ENCODE measurements at places on chromosomes 6 and 20.

GRCh38 chr6:150280703-150281102 is 88.1 kb upstream of the IYD start:
- DNase-seq = no peak

DNA sequence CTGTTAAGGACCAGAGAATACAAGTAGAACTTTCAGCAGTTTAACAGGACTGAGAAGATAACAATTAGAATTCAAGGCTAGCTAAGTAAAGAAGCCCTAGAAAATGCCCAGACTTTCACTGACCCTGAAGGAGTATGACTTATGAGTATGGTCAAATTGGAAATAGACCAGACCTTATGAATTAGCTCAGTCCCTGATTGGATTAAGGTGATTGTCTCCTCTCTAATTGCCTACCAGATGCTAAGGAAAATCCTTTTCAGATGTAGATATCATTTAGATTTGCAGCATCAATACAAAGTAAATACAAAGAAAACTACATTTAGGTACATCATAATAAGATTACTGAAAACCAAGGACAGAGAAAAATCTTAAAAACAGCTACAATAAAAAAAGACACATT is 58.9 kb downstream of the CNR1 start:
- DNase-seq = no peak

DNA sequence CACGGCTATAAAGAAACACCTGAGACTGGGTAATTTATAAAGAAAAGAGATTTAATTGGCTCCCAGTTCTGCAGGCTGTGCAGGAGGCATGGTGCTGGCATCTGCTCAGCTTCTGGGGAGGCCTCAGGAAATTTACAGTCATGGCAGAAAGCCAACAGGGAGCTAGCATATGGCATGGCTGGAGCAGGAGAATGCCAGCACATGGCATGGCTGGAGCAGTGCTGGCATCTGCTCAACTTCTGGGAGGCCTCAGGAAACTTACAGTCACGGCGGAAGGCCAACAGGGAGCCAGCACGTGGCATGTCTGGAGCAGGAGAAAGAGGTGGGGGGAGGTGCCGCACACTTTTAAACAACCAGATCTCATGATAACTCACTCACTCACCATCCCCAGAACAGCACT is 32.5 kb upstream of the DACT2 start:
- DNase-seq = no peak

- no peak for DNase-seq
Measured at GRCh38 chr6:6793388-6794250, 205.1 kb downstream of the LY86 start.

DNA sequence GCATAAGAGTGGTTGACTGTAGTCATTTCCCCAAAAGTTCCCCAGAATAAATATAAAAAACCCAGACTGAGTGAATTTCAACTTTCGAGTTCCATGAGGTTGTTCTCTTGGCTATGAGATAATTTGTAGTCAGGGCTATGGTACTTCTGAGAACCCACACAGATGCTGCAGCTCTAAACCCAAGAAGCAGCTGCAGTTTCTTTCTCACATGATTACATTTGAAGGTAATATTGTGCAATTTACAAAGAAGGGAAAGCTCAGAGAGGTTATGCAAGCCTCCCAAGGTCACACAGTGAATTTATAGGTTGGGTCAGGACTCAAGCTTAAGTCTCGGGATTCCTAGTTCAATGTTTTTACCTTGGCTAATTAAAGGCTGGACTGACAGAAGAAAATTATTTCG is 29.7 kb upstream of the CD93 start:
- no peak for DNase-seq

DNA sequence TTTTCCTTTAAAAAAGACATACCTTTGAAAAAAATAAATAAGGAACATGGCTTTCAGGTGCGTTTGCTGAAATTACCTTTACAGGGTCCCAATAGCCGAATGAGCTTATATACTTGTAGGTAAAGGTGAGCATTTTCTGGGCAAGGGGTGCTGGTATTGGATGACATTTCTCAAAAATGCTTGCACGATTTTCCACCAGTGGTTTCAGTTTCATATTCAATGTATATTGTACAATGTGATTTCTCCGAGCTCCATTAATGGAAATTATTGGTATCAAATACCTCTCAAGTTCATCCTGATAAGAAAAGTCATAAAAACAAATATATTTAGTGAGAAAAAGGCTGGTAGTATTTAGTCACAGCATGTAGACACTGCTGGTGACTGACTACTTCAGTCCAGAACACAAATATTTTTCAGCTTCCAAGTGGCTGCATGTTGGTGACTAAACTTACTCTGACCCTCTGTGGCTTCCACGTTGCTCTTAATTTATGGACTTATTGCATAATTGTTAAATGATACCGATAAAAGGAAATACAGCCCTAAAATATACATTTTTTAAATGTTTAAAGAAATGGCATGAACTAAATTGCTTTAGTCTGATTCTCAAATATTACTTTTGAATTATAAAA is 32.9 kb upstream of the ZBTB24 start:
- no peak for DNase-seq

- DNase-seq = no peak
Measured at GRCh38 chr6:53312355-53312754, 36.4 kb downstream of the ELOVL5 start.

DNA sequence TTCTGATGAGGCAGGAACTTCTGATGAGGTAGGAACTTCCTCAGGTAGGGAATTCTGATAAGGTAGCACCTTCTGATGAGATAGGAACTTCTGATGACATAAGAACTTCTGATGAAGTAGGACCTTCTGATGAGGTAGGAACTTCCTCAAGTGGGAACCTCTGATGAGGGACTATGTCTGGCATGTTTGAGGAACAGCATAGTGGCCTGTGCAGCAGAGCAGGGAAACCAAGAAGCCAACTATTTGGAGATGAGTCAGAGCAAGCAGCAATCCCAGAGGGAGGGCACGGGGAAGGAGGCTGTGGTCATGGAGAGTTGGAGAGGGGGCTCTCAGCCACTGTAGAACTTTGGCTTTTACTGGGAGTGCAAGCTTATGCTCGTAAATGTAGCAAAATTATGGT is 132.4 kb downstream of the CFAP61 start:
- no peak for DNase-seq

- no peak for DNase-seq
Measured at GRCh38 chr6:37372116-37372515, 18.3 kb downstream of the RNF8 start.

DNA sequence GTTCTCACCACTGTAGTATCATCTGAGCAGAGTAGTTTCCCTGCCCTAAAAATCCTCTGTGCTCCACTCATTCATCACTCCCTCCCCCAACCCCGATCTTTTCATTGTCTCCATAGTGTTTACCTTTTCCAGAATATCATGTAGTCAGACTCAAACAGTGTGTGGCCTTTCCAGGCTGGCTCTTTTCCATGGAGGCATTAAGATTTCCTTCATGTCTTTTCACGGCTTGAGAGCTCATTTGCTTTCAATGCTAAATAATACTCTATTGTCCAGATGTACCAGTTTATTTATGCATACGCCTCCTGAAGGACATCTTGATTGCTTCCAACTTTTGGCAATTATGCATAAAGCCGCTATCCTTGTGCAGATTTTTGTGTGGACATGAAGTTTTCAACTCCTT is 235.8 kb downstream of the PHACTR1 start:
- no peak for DNase-seq

GRCh38 chr20:51648571-51648947 is 106.0 kb upstream of the NFATC2 start:
- no peak for DNase-seq

DNA sequence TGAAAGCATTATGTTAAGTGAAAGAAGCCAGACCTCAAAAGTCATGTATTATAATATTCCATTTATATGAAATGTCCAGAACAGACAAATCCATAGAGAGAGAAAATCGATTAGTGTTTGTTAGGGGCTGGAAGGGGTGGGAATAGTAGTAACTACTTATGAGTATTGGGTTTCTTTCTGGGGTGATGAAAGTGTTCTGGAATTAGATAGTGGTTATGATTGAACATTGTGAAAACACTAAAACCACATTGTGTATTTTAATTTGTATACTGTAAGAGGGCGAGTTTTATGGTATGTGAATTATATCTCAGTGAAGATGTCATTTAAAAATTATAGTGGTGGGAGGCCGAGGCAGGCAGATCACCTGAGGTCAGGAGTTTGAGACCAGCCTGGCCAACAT is 52.0 kb upstream of the KIF13A start:
- no peak for DNase-seq

- DNase-seq = no peak
Measured at GRCh38 chr6:33077908-33078307, 2.1 kb downstream of the HLA-DPB1 start.

DNA sequence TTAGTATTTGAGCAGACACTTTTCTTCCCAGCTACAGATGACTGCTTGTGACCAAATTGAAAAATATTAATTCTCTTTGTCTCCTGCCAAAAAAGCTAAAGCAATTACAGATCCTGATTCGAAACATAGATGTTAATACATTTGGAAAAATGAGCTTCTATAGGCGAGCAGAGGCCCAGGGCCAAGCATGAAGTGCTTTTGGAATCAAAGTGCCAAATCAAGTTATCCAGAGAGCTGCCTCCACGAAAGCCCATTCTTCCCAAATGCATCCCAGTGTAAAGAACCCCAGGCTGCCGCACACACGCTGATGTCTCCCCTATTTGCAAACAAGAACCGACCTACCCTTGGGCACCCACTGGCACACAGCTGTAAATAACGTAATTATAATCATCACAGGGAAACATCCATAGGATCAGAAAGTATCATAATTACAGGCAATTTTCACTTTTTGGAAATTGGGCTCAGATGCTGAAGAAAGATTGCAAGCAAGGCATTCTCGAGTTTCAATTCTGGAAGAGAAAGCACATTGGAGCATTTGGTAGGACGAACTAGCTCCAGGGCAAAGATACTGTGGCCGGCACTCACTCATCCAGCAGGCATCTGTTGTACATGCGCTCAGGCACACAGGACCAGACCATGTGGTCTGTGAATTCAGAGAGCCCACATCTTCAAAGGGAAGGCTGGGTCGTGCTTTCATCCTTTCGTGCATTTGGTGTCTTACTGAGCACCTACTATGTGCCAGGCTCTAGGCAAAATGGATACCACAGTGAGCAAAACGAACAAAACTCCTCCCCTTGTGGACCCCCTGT is 45.9 kb downstream of the BMP7 start:
- DNase-seq = no peak

- no peak for DNase-seq
Measured at GRCh38 chr20:22623211-22623610, 38.8 kb upstream of the FOXA2 start.

DNA sequence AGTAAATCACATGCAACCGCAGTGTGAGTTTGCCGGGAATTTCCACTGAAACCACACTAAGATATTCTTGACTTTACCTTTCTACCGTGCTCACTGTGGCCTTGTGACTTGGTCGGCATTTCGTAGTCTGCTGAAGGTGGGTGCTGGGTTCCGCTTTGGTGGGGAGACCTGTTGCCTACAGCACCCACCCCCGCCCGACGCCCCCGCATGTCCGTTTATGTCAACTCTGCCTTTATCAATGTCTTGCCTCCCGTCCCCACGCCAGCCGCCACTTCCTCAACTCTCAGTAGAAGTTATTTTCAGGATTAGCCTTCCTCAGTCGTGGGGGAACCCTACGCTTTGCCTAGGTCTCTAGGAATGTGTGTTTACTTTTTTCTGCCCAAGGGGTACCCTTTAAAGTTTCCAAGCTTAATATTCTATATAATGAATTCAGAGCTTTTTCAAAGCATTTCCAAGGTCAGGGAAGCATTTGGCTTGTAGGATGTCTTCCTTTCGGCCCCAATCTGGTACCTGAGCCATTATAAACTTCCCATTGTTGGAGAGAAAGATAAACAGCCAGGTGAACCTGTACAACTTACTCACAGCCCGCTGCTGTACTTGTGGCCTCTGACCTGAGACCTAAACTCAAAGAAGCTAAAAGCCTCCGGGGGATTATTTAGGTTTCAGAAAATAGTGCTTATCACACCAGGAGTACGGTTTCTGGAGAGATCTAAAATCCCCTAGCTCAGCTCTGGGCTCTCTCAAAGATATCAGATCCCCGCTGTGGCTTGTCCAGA is 54.2 kb downstream of the TBC1D7 start:
- peak; percentile 7 for DNase-seq

- no peak for DNase-seq
Measured at GRCh38 chr6:53666271-53666626, 693 bp upstream of the KLHL31 start.

- DNase-seq = no peak
Measured at GRCh38 chr6:131645846-131646245, 8.7 kb downstream of the ENPP3 start.

- DNase-seq = no peak
Measured at GRCh38 chr6:20949138-20949537, 414.9 kb downstream of the CDKAL1 start.

DNA sequence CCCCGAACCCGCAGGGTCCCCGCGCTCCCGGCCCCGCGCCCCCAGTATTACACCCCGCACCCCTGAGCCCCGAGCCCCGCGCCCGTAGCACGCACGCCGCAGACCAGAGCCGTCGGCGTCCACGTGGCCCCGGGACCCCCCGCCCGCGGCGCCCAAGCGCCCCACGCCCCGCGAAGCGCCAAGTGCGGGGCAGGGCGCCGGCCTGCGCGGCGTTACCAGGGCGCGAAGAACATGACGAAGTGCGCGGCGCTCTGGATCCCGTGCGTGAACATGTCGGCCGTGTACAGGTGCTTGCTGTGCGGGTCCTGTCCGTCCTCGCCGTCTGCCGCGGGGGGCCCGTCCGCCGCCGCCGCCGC is 312 bp downstream of the TXNDC5 start:
- DNase-seq = no peak

- DNase-seq = no peak
Measured at GRCh38 chr6:127816643-127817042, 84.2 kb downstream of the THEMIS start.

DNA sequence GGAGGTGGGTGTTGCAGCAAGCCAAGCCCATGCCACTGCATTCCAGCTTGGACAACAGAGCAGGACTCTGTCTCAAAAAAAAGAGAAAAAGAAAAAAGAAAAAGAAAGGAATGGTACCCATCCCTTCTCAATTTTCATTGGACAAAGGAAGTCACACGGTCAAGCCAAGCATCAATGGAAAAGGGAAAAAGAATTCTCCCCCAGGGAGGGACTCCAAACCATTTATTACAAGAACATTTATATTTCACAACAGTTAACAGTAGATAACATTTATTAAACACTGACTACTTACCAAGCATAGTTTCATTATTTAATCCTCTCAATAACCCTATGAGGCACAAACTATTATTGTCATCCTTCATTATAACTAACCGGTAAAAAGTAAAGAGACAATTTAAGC is 6.6 kb upstream of the KIF13A start:
- DNase-seq = no peak

- no peak for DNase-seq
Measured at GRCh38 chr6:105181981-105182515, 2.2 kb upstream of the POPDC3 start.

- no peak for DNase-seq
Measured at GRCh38 chr6:86192123-86192522, 549.4 kb upstream of the SYNCRIP start.

GRCh38 chr20:59032713-59033059 is 551 bp upstream of the ATP5F1E start:
- DNase-seq = no peak

- DNase-seq = no peak
Measured at GRCh38 chr6:17648745-17649144, 48.6 kb downstream of the FAM8A1 start.

Measured in stimulated activated CD8-positive, alpha-beta memory T cell treated with anti-CD3 and anti-CD28 coated beads, Interleukin-4, amount 100 ng/mL, for 1 hour (primary cell).